ENCODE measurements at places on chromosomes 4 and X.

GRCh38 chrX:118823263-118824172 is at the start of gene ZCCHC12:
Gene ZCCHC12, plus strand, starts transcription at chrX:118823824. Its CDS starts 1,421 bp downstream, at chrX:118825245.
- no peak for DNase-seq

DNA sequence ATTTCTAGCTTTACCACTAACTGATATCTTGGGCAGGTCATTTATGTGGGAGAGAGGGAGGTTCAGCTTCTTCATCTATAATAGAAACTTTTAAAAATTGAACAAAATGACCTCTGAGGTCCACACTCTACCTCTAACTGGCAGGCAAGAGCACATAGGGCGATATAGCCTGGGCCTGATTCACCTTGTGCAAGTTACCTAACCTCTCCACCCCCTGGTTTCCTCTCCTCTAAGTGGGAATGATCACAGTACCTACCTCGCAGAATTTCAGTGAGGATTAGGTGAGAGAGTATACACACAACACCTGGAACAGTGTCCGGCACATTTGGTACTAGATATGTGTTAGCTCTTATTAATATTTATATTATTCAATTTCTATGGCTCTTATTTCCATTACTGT is 15.5 kb downstream of the KLB start:
- DNase-seq = no peak

DNA sequence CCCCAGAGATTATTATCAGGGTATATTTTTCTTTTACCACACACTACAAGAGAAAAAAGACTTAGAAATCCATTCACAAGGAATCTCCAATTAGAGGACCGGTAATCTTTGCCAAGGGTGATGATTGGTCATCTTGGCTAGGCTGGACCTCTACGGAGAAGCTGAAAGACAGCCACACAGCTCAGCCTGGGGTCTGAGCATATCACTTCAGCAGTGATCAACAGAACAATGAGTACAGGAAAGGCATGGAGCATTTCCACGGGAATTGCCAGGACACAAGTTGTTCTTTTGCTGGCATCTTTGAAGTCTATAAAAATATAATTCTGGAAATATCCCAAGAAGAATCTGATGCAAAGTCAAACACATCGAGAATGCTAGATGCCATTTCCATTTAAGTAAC is 191.5 kb downstream of the TENM3 start:
- no peak for DNase-seq

GRCh38 chr4:38819569-38819968 is 15.0 kb upstream of the TLR1 start:
- no peak for DNase-seq

DNA sequence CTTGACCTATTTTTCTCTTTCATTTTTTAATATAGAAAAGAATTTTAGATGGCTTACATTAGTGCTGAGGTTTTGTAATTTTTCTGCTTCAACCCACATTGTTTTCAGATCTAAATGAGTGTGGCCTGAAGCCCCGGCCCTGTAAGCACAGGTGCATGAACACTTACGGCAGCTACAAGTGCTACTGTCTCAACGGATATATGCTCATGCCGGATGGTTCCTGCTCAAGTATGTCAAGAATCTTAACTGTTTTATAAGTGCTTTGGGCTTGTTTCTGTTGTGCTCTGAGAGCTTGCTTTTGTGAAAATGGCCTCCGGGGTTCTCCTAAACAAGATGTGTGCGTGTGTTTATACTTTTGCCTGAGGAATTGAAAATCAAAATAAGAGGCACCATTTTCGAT is 41.6 kb downstream of the NPNT start:
- no peak for DNase-seq

DNA sequence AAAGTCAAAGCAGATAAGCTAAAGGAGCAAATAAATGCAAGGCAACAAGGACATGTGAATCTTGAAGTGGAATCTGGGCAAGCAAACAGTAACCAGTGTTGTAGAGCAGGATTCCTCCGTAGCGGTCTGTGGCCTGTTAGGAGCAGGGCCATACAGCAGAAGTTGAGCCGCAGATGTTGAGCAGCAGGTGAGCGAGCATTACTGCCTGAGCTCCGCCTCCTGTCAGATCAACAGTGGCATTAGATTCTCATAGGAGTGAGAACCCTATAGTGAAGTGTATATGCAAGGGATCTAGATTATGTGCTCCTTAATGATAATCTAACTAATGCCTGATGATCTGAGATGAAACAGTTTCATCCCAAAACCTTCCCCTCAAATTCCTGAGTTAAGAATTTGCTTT is 550.7 kb downstream of the ADGRL3 start:
- no peak for DNase-seq

DNA sequence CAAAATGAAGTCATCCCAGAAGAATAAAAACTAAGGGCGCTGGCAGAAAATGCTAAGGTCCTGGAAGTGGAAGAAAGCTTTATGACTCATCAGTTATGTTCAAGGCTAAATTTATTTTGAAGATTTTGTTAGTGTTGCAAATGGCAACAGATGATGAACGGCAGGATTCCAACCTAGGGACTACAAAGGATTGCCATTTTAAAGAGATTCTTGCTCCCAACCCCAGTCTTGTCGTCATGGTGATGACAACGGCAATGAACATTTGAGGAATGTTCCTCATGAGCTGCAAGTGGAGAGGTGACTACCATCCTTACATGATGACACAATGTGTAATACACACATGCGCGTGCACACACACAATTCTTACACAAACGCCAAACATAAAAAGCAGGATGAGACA is 54.4 kb upstream of the FTHL17 start:
- no peak for DNase-seq

DNA sequence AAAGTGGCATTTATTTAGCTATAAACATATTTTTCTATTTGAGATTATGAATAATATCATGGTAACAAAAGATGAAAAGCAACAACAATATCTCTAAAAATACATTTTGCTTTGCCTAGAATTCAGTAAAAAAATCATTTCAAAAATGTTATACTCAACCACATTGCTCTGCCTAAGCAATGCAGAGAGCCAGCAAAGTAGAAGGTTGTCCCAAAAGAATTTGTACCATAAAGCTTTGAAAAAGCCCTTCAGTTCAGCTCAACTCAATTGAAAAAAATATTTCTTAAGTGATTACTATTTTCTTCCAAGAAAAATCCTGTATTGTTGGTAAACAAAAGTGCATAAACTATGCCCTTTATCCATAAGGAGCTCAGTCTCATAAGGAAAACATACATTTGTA is 301.2 kb upstream of the ARSJ start:
- no peak for DNase-seq

DNA sequence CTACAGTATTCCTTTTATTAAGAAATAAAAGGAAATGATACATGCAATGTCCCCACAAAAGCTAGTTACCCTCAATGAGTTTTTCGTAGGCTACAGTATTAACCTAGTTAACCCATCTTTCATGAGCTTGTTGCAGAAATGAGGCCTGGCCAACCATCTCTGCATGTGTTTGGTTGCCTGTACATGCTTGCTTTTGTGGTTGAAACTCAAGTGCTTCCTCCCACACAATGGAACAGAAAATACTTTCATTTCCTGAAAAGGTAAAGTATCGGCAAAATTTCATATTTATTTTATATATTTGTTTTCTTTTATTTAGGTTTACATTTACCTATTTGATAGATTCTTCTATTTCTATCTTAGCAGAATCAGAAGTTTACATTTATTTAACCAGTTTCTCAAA is 214.6 kb upstream of the FAM241A start:
- DNase-seq = no peak

DNA sequence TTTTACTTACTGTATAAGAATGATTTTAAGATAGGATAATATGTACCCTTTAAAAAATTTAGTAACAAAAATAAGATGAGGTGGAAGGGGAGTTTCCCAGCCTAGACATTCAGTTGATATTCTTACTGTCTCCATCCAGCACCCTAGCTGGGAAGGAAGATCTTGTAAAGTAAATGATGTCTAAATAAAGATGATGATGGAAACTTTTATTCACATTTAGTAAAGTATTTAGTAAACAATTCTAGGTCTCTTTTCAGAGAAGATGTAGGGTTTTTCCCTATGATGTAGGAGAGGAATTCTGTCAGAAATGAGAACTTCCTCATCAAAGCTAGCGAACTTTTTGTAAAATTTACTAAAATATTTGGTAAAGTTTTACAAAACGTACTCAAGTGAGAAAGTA is 136.8 kb downstream of the RAPGEF2 start:
- no peak for DNase-seq

DNA sequence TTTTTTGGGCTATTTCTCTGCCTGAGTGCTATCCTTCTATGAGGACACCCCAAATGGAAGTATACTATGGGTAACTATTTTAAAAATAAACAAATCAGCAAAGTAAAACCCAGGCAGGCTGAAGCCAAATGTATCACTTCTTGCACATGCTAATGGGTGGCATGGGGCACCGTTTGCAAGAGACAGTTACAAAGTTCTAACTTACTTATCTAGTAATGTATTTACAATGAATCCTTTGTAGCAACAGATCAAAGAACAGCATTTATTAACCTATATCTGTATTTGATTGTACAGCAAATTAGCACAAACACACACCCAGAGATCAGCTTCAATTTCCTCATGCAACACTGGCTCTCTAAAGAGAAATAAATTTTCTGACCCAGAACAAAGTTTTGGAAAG is 225.5 kb downstream of the ZNF674 start:
- no peak for DNase-seq

DNA sequence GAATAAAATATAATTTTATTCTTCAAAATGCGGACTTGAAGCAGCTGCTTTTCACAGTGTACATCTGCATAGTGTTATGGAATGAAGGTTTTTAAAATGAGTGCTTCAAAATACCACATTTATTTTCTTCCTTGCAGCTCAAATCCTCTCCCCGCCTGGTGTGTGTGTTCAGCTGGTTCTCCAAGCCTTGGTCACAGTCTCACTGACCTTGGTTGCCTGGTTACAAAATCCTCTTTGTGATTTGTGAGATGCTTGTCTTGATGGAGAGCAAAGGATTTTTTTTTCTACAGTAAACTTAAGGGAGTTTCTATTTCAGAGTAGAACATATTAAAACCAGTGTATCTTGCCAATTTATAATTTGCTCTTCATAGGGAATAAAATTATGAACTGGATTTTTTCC is 139.2 kb downstream of the PCDH18 start:
- no peak for DNase-seq

DNA sequence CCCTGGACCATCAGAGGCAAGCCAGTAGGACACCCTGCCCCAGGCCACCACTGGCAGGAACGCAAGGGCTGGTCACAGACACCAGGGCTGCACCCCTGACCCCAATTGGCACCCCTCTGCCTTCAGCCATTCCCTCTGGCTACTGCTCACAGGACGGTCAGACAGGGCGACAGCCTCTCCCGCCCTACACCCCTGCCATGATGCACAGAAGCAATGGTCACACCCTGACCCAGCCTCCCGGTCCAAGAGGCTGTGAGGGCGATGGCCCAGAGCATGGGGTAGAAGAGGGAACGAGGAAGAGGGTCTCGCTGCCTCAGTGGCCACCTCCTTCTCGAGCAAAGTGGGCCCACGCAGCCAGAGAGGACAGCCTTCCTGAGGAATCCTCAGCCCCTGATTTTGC is 143.5 kb downstream of the SOWAHB start:
- DNase-seq = no peak

GRCh38 chr4:105022811-105023667 is 123.6 kb upstream of the TET2 start:
- no peak for DNase-seq

GRCh38 chrX:137062915-137063617 is 29.3 kb upstream of the GPR101 start:
- no peak for DNase-seq

- no peak for DNase-seq
Observed at GRCh38 chr4:99645638-99646037, 12.0 kb downstream of the C4orf54 start.

All from activated T-helper 1 cell treated with anti-CD3 and anti-CD28 coated beads, Interleukin-2, amount 50 U/mL, for 16 hours (primary cell).